ENCODE measurements at places on chromosomes 4 and X. TPM values are rescaled to one million over a fixed set of nuclear protein-coding genes. Genes with fewer than 3 reads are reported as not detected.
A peak's percentile ranks its signal among the peaks of the same experiment; 100 is the strongest.

- peak; percentile 25 for DNase-seq
These were observed 565 bp downstream of the MOB1B start for GRCh38 chr4:70902577-70903290.

DNA sequence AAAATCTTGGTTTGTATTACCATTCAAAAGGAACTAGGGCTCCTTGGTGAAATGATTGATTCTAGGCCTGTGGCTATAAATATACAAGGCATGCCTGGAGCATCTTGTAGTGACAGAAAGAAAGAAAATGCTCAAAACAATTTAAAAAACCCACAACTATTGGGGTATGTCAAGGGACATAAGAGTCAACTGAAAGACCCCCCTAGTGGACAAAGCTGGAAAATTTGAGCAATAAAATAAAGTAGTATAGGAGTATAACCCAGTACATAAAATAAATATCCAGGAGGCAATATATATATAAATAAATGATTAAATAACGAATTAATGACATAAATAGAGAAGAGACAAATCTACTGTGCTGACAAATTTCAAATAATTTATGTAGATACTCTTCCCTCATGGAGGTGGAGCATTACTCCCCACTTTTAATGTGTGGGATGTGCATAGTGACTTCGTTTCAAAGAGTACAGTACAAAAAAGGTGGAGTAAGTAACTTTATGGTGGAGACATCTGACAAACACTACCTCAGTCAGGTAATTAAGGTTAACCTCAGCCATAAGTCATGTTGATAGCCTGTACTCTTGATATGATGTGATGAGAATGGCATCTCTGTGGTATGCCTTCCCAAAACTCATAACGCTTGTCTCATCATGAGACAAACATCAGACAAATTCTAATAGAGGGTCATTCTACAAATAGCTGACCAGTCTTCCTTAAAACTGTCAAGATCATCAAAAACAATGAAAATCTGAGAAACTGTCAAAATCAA is 185.0 kb upstream of the GLRA2 start:
- DNase-seq: no peak

- DNase-seq: no peak
These were observed 196.8 kb upstream of the FSTL5 start for GRCh38 chr4:162360369-162361149.

DNA sequence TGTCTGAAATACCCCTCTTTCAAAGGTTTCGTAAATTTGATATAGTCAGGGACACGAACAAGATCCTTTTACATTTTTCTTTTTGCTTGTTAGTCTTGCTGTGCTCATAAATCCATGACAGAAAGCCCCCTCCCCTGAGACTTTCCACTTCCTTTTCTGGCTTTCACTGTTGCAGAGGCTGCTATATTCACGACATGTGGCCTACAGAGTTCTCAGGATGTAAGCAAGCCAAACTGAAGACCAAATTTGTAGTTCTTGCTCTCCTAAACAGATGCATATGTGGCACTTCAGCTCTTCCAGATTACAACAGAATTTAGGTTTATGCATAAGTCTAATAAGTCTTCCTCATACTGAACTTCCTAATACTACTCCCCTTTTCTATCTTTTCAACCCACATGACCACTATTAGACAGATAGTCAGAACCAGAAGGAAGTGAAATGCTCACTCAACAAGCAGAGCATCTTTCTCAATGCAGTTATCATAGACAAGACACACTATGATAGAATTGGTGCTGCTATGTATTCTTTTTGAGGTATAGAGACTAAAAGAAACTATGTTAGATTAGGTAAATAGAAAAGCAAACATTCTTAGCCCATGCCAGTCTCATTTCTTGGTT is 15.0 kb downstream of the BTK start:
- no peak for DNase-seq

- DNase-seq: no peak
These were observed 123.7 kb upstream of the PSAPL1 start for GRCh38 chr4:7558436-7558835.

- no peak for DNase-seq
These were observed 11.9 kb downstream of the SMIM31 start for GRCh38 chr4:164765833-164766232.

DNA sequence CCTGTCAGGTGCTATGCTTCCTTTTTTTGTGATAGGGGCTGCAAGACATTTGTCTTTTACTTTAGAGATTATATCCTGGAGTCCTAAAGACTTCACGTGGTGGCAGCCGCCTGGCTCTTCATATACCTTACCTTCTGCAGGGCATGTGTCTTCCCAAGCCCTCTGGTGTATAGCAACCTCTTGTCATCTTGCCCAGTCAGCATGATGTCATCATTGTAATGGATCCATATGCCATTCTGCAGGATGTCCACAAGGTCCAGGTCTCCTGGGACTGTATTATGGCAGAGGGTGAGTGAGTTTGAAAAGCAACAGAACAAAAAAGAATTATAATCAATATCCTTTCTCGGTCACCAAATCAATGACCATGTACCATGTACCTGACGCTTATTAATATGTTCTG is 82.2 kb upstream of the SCOC start:
- DNase-seq: peak; percentile 32

GRCh38 chr4:66943112-66943511 is 602.2 kb downstream of the CENPC start:
- DNase-seq: no peak

Gene ZFX
- 41.1 TPM for total RNA-seq

Gene CENPU
- total RNA-seq: 1.8 TPM

Gene TLR3
- 8.1 TPM for total RNA-seq

Gene MAGEE1
- total RNA-seq: 1.2 TPM

Gene PFKFB1
- not detected for total RNA-seq

Data from fibroblast of lung (primary cell).